Activated CD8-positive, alpha-beta T cell treated with anti-CD3 and anti-CD28 coated beads, Interleukin-2, amount 10 ng/mL, durations not matched to agents 7 days and 5 days (primary cell): ENCODE measurements at places on chromosomes 6 and 20.

GRCh38 chr6:33694401-33694931, 17.0 kb downstream of the UQCC2 start:
- peak; percentile 70 for DNase-seq

- no peak for DNase-seq
These were observed 501.1 kb downstream of the PTPRT start for GRCh38 chr20:42688576-42688975.

- no peak for DNase-seq
These were observed 150.6 kb downstream of the QKI start for GRCh38 chr6:163565140-163565539.

- DNase-seq, result no peak
These were observed 441.7 kb upstream of the RNF217 start for GRCh38 chr6:124520514-124520913.

DNA sequence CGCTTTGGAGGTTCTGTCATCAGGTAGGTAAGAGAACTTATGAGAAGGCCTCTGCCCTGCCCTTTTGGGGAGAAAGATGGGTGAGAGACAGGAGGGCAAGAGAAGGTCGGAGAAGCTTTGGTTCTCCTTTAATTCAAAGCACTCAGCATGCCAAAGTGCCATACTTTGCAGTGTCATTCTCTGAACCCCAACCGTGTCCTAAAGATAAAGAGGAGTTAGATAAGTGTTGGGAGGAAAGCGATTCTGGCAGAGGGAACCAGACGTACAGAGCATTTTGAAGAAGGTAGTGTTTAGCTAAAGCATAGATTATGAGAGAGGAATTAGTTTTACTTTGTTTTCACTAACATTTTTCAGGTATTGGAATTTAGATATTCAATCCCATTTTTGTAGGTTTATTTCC, 40.3 kb downstream of the NKAIN2 start:
- no peak for DNase-seq

GRCh38 chr6:161401587-161402309, 127.9 kb upstream of the AGPAT4 start:
- no peak for DNase-seq
